ENCODE measurements at places on chromosomes 2 and 18. TPM values are rescaled to one million over a fixed set of nuclear protein-coding genes. Genes with fewer than 3 reads are reported as not detected.

Gene CASP8
- total RNA-seq = 12.0 TPM

Gene FAM110C
- total RNA-seq = 9.3 TPM

Gene KCNG3
- not detected for total RNA-seq

Gene IL1B
- total RNA-seq = not detected

Gene ATRAID
- 63.2 TPM for total RNA-seq

Gene CNTNAP5
- not detected for total RNA-seq

Gene PIAS2
- total RNA-seq = 11.7 TPM

Gene EMILIN2
- 3.0 TPM for total RNA-seq

Gene MC2R
- total RNA-seq = not detected

Data from right lobe of liver (tissue), 6 donors.